ENCODE measurements at places on chromosomes 12 and 14. TPM values are rescaled to one million over a fixed set of nuclear protein-coding genes. Genes with fewer than 3 reads are reported as not detected.

DNA sequence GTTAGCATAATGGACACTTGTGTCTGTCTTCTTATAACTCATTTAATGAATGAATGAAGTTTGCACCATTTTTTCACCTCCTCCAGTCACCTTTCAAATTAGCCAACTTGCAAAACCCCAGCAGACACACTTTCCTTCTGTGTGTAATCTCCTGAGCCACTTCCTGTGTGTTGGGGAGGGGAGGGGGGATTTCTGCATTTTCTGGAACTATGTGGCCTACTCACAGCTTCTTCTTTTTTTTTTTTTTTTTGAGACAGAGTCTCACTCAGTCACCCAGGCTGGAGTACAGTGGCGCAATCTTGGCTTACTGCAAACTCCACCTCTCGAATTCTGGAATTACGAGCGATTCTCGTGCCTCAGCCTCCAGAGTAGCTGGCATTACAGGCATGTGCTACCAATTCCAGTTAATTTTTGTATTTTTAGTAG lies 4.1 kb upstream of the SERPINA1 start:
- peak; percentile 20 for DNase-seq

DNA sequence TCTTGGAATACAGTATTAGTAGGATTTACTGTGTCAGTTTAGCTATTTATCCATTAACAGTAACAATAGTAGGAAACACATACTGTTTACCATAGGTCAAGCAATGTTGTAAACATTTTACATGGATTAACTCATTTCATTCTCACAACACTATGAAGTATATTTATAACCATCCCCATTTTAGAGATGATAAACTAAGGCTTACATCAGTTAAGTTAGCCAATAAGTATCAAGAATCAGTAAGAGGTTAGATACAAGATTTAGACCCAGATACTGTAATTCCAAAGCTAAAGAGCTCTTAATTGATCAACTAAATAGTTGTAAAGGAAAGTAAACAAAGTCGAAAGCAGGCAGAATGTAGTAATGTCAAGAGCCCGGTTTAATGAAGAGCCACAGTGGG lies 1.1 kb downstream of the SYNJ2BP start:
- no peak for DNase-seq

The KRT83 gene
- not detected for polyA plus RNA-seq

- no peak for DNase-seq
Observed at GRCh38 chr14:91410771-91411536, 6.7 kb downstream of the CCDC88C start.

Data from naive thymus-derived CD8-positive, alpha-beta T cell (primary cell).